Activated T-helper 1 cell treated with anti-CD3 and anti-CD28 coated beads, Interleukin-2, amount 50 U/mL, for 16 hours (primary cell): ENCODE measurements at places on chromosomes 2 and 18.

DNA sequence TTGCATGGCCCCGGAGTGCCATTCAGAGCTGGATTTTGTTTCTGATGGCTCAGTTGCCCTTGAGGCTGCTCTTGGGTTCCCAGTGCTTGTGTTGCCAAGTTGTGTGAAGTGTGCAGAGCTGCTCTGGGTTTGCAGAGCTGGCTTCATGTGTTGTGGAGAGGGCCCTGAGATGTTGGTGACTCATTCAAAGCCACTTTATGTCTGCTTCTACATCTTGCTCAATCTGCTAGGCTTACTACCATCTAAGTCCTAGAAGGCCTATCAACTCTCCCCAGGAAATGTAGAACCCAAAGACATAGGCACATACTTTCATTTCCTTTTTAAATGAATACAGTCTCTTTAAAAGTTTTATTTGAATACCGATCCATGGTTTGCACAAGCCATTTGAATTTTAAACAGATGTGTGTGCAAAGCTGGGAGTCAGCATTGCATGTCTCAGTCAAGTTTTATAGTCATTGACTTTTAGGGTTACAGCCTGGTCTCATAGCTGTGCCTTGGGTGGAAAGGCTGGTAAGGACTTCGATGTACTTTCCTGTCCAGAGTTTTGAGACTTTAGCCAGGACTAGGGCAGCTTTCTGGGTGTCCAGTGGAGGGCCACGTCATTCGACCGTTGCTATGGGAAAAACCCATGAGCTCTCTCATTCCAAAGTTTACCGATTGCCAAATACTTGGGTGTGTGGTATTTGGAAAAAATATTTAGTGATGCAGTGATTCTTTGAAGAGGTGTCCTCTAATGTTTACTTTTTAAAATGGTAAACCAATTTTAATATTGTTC is 105.0 kb downstream of the LTBP1 start:
- no peak for DNase-seq

- DNase-seq, result no peak
These were observed 37.4 kb downstream of the PNO1 start for GRCh38 chr2:68195096-68195495.

- DNase-seq, result no peak
These were observed 61.3 kb downstream of the NABP1 start for GRCh38 chr2:191739194-191739593.

DNA sequence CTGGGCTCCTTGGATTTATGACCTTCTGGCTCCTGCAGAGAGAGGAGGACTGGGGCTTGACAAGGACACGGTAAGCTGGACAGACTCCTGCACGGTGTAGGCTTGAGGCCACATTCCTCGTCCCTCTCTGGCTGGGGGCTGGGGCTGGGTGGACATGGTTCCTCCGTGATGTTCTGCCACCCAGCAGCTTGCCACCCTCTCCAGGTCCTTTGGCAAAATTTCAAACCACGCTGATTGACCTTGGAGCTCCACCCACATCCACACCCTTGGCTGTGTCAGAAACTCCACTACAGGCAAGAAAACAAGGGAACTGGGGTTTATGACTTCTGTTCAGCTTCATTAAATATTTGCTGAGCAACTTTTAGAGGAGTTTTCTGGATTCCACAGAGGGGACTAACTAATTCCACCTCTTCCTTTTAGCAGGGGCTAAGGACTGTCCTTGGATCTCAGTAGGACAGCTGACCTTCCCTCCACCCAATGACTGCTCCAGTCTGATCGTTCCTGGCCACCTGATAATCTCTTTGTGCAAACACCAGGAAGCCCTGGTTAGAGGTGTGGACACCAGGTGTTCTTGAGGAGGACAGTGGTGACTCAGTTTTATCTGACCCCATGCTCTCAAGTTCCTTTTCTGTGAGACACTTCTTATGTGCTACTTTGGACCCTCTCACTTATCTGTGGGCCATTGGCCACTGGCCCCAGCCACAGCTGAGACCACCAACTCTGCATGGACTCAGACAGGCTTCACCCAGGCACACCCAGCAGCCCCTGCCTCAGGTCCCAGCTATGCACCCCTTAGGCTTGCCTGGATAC is 29.3 kb downstream of the GPR55 start:
- no peak for DNase-seq

GRCh38 chr2:160816916-160817499 is 323.4 kb upstream of the RBMS1 start:
- DNase-seq, result no peak

DNA sequence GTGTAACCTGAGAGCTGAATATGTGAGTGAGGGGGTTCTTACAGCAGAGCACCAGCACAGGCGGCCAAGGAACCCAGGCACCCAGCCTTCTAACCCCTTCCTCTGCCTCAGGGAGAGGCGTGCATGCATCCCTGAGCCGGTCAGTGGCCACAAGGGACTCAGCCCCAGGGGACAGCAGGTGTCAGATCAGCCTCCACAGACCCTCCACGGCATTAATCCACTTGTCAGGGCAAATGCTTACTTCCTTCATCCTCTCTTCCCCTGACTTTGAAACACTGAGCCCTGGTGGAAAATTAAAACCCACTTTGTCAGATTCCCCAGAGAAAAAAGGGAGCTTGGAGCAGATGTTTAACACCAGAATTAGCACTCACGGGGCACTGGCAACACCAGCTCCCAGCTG is 60.5 kb upstream of the SMAD2 start:
- DNase-seq, result no peak

DNA sequence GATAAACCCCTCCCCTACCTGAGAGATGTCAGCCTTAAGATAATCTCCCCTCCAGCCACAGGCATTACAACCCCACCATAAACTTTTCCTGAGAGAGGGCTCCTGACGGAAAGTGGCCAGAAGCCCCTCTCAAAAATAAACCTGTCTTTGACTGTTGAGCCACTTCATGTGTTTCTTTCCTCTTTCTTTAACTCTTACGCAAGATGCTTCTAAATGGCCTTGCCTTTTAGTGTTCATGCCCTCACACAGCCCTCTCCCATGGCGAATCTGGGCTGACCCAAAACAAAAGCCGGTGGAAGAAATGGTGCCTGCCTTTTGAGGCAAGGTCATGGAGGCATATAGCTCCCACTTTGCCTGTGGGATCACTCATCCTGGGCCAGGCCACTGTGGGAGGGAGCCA is 54.4 kb downstream of the NAPG start:
- DNase-seq, result no peak

DNA sequence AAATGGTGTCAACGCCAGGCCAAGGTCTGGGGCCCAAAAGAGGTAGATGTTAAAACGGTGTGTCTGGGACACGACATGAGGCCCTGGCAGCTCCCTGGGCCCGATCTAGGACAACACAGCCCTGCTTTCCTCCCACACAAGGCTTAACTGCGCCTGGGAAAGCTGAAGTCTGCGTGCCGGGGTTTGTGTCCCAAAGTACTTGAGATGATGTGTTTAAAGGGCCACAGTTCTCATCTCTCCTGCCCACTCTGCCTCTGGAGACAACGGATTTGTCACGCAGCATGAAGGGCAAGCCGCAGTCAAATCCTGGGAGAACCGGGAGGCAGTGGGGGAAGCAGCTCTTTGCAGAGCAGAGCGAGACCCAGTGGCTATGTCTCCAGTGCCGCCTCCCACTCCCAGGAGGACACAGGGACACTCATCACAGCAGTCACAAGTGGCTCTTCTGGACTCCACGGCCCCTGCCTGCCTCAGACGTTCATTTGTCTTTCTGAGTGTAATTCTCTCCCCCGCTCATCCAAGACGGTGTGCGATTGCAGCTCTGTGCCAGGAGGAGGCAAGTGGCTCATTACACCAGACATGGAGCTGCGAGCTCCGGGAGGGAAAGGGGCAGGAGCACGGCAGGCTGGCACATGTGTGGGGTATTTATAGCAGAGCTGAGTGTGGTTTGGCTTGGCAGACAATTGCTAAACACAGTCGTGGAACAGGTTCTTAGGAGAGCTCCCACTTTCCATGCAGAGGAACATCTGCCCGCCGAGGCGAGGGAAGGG is 57.7 kb upstream of the SEMA4C start:
- DNase-seq, result no peak

DNA sequence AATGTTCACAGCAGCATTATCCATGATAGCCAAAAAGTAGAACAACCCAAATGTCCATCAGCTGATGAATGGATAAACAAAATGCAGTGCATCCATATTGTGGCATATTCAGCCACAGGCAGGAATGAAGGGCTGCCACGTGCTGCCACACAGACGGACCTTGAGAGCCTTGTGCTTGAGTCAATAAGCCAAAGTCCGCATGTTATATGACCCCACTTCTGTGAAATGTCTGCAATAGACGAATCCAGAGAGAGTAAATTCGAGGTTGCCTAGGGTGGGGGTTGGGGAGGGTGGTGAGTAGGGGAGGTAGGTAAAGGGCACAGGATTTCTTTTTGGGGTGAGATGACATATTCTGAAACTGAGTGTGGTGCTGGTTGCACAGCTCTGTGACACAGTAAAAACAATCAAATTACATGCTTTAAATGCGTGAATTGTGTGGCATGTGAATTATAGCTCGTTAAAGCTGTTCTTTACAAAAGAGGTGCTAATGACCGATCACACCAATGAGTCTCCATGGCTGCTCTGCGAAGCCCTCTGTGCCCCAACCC is 38.9 kb upstream of the LDLRAD4 start:
- DNase-seq, result no peak

- DNase-seq, result no peak
These were observed 123.6 kb upstream of the SMIM21 start for GRCh38 chr18:75551071-75551470.
